RWPE2 (cell line): ENCODE measurements at places on chromosomes 1 and 21.

- H3K4me1 ChIP-seq: peaks cover 23% of the 10 kb centered on the region
- H3K4me3 ChIP-seq: no peak overlapping the region
- H3K36me3 ChIP-seq: no peaks in the 10 kb centered on the region
- no peaks in the 10 kb centered on the region for H3K27me3 ChIP-seq
- no peak overlapping the region for H3K27ac ChIP-seq
These were observed 61.3 kb upstream of the WDR26 start for GRCh38 chr1:224495866-224496265.

DNA sequence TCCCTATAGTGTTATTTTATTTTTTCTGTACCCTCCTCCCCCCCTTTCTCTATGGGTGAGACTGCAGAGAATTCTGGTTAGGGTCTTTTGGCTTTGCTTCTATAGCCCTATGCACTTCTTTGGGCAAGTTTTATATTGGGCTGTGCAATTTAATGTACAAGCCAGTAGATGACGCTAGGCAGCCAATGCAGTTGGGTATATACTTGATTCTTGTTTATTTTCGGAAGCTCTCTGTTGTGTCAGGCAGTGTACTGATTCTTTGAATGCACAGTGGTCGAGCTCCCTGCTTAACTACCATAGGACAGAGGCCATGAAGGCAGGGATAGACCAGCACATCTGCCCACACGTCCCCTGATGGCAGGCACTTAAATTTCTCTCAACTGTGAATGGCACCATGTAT is 34.1 kb upstream of the GPR52 start:
- no peaks in the 10 kb centered on the region for H3K4me1 ChIP-seq
- H3K36me3 ChIP-seq: no peaks in the 10 kb centered on the region
- DNase-seq: no peak
- no peaks in the 10 kb centered on the region for H3K27me3 ChIP-seq
- H3K4me3 ChIP-seq: no peak overlapping the region

GRCh38 chr21:42815217-42815616 is 64.1 kb downstream of the WDR4 start:
- H3K27me3 ChIP-seq: no peaks in the 10 kb centered on the region
- DNase-seq: no peak
- no peak overlapping the region for H3K27ac ChIP-seq
- H3K4me1 ChIP-seq: peaks cover 9% of the 10 kb centered on the region

GRCh38 chr21:36534656-36535055 is 54.7 kb upstream of the CLDN14 start:
- H3K36me3 ChIP-seq: no peaks in the 10 kb centered on the region
- H3K4me3 ChIP-seq: no peak overlapping the region
- H3K27ac ChIP-seq: no peak overlapping the region

DNA sequence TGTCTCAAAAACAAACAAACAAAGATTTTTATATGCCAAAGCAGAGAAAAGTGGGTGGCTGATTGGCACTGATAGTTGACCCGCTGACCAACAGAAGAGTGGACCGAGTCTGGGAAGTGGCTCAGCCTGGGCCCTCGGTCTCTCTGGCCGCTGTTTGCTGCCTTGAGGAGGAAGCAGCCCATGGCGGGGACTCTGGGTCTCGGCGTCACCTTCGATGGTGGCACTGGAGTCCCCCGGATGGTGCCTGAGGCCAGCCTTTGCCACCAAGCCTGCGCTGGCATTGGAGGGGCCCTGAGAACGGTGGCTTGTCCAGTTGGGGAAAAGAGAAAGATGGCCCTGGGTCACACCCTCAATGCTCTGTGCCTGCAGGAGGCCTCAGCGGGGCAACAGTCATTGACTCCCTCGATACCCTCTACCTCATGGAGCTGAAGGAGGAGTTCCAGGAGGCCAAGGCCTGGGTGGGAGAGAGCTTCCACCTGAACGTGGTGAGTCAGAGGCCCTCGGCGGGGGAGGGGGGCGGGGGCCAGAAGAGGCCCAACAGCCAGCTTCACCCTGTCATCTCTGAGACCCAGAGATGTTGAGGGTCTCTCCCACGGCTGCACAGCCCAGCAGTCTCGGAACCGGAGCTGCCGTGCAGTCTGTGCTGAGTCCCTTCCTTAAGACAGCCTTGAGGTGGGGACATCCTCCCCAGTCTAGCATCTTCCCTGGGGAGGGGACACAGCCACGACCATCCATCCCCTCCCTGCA is 53.5 kb upstream of the SELENON start:
- no peak overlapping the region for H3K27ac ChIP-seq
- no peak overlapping the region for H3K4me3 ChIP-seq
- no peaks in the 10 kb centered on the region for H3K27me3 ChIP-seq
- DNase-seq: no peak
- H3K4me1 ChIP-seq: no peaks in the 10 kb centered on the region
- H3K36me3 ChIP-seq: no peaks in the 10 kb centered on the region

DNA sequence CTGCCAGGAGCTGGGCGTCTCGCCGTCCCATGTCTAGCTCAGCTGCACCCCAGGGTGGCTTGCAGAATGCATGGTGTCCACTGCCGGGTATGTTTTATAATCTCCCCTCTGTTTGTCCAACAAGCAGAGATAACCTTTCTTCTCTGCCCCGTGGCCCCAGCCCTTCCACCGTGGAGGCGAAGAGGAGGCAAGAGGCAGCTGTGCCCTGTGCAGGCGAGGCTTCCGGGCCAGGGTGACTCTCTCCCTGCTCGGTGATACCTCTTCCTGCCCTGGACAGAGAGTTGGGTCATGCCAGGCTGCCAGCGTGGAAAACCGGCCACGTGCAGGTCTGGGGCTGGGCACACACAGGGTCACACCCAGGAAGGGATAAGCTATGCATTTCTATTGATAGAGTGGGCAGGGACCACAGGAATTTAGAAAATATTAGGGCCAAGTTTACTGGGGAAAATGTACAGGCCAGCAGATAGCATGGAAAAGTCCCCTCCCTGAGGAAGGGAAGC is at the start of gene TFF2:
Gene TFF2 (minus strand): TSS at position 68 of the 500 bp plus-strand sequence. CDS start 37 bp downstream, at position 31.
- no peak within 1 kb of the TSS for H3K4me3 ChIP-seq
- no peak within 1 kb of the TSS for H3K27ac ChIP-seq
- H3K4me1 ChIP-seq: no peaks in the 10 kb centered on the region
- DNase-seq: no peak
- no peaks in the 10 kb centered on the region for H3K27me3 ChIP-seq
- no peaks in the 10 kb centered on the region for H3K36me3 ChIP-seq
